ENCODE measurements at places on chromosomes 4 and X.

GRCh38 chr4:136078976-136079375 lies 1453.3 kb downstream of the PCDH18 start:
- no peaks in the 10 kb centered on the region for H3K27me3 ChIP-seq
- H3K4me1 ChIP-seq: no peaks in the 10 kb centered on the region
- no peak overlapping the region for H3K27ac ChIP-seq
- no peaks in the 10 kb centered on the region for H3K36me3 ChIP-seq
- DNase-seq: no peak

DNA sequence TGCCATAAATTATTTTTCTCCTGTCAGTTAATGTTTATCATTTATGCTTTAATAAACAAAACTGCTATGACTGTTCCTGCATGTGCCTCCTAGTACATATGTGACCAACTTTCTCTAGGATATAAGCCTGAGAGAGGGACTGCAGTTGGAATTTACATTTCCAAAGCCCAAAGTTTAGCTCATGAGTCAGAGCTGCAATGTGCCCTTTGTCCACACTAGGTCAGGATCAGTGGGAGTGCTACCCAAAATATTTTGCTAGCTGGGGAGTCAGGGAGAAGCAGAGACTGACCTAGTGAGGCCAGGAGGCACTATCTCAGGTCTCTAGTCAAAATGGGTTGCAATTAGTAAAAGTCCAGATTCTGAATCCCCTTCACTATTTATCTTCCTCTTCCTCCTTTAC lies 92.7 kb downstream of the AR start:
- no peaks in the 10 kb centered on the region for H3K36me3 ChIP-seq
- no peak for DNase-seq
- H3K4me1 ChIP-seq: no peaks in the 10 kb centered on the region
- H3K27ac ChIP-seq: no peak overlapping the region
- H3K4me3 ChIP-seq: no peak overlapping the region

DNA sequence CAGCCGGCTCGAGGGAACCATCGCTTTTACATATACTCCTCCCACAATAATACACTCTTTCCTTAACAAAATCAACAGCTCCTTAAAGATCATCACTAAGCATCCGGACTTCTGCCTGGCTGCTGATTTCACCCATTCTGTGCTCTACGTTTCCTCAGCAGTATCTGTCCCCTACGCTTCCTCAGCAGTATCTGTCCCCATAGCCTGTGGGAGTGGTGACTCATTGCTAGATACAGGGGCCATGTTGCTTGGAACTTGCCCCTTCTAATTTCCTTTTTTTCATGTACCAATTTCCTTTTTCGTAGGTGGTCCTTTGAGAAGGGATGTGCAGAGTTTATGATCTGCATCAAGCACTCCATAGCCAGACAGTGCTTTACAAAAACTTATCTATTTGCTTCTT lies 18.6 kb downstream of the MAP3K15 start:
- no peak overlapping the region for H3K27ac ChIP-seq
- no peak overlapping the region for H3K4me3 ChIP-seq
- no peaks in the 10 kb centered on the region for H3K36me3 ChIP-seq
- no peaks in the 10 kb centered on the region for H3K4me1 ChIP-seq
- no peak for DNase-seq
- peaks cover 3% of the 10 kb centered on the region for H3K27me3 ChIP-seq

DNA sequence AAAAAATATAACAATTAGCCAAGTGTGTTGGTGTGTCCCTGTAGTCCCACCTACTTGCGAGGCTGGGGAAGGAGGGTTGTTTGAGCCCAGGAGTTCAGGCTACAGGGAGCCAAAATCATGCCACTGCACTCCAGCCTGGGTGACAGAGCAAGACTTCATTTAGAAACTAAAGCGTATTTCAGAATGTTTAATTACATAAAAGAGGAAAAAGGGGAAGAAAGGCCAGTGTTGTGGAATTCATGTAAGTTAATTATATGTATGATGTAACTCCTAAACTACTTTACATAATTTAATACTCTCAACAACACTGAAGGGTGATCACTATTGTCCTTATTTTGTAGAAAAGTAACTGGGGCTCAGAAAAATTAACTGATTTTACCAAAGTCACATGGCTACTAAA lies 67.2 kb upstream of the HOPX start:
- H3K27me3 ChIP-seq: peaks cover 6% of the 10 kb centered on the region
- peaks cover 1% of the 10 kb centered on the region for H3K36me3 ChIP-seq
- peaks cover 4% of the 10 kb centered on the region for H3K4me1 ChIP-seq

DNA sequence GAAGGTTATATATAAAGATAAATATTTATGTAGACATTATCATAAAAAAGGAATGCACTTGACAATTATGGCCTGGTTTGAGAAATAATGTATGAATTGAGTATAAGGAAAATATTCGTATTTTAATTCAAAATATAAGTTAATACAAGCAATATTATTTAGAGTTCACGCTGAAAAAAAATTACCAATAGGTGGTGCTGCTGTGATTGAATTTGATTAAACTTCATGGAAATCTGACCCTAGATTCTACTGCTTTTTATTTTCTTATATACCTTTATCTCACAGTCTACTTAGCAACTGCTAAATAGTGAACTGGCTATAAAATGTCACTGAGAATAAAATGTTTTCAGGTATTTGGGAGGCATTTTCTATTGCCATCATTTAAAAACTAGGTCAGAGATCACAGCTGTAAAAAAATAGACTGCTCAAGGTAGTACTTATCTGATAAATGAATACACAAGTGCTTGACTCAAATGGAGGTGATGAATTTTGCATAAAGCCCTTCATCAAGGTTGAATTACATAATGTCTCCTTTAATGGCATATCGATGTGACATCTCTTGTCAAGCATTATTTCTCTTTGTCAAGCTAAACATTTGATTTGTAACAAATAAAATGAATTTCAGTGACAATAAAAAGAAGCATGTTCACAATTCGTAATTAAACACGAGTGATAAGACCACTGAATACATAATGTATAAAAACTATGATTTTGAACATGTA lies 1638.8 kb upstream of the PCDH7 start:
- no peak for DNase-seq
- no peaks in the 10 kb centered on the region for H3K36me3 ChIP-seq
- no peaks in the 10 kb centered on the region for H3K4me1 ChIP-seq
- H3K27me3 ChIP-seq: no peaks in the 10 kb centered on the region

- no peaks in the 10 kb centered on the region for H3K27me3 ChIP-seq
- no peak overlapping the region for H3K27ac ChIP-seq
- H3K4me1 ChIP-seq: no peaks in the 10 kb centered on the region
- no peak overlapping the region for H3K4me3 ChIP-seq
These were observed 158.4 kb upstream of the TLL1 start for GRCh38 chr4:165714650-165715049.

- H3K27ac ChIP-seq: no peak overlapping the region
- no peaks in the 10 kb centered on the region for H3K36me3 ChIP-seq
- peaks cover 4% of the 10 kb centered on the region for H3K27me3 ChIP-seq
- DNase-seq: no peak
These were observed 13.4 kb upstream of the ZCCHC18 start for GRCh38 chrX:104098919-104099318.

GRCh38 chr4:158767451-158767850 lies 1.4 kb upstream of the FNIP2 start:
- H3K36me3 ChIP-seq: peaks cover 3% of the 10 kb centered on the region
- H3K27me3 ChIP-seq: no peaks in the 10 kb centered on the region
- H3K27ac ChIP-seq: no peak overlapping the region
- H3K4me1 ChIP-seq: peaks cover 34% of the 10 kb centered on the region
- peak overlapping the region; percentile 72 for H3K4me3 ChIP-seq
- no peak for DNase-seq

DNA sequence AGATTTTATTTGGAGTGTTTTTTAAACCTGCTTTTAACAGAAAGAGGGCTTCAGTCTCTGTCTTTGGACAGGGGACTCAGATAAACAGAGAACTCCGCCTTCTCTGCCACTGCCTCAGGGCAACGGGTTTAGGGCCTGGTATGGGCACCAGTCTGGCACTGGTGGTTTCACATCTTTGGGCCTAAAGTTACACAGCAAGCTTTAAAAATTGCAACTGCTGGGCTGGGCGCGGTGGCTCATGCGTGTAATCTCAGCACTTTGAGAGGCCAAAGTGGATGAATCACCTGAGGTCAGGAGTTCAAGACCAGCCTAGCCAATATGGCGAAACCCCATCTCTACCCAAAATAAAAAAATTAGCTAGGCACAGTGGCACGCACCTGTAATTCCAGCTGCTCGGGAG lies 10.3 kb upstream of the NAT8L start:
- no peaks in the 10 kb centered on the region for H3K4me1 ChIP-seq
- no peak overlapping the region for H3K4me3 ChIP-seq
- no peak overlapping the region for H3K27ac ChIP-seq
- no peaks in the 10 kb centered on the region for H3K36me3 ChIP-seq

- H3K27ac ChIP-seq: no peak overlapping the region
- no peak overlapping the region for H3K4me3 ChIP-seq
- peaks cover 15% of the 10 kb centered on the region for H3K36me3 ChIP-seq
- DNase-seq: no peak
- H3K4me1 ChIP-seq: peaks cover 13% of the 10 kb centered on the region
These were observed 59.7 kb downstream of the NBDY start for GRCh38 chrX:56788717-56789122.

DNA sequence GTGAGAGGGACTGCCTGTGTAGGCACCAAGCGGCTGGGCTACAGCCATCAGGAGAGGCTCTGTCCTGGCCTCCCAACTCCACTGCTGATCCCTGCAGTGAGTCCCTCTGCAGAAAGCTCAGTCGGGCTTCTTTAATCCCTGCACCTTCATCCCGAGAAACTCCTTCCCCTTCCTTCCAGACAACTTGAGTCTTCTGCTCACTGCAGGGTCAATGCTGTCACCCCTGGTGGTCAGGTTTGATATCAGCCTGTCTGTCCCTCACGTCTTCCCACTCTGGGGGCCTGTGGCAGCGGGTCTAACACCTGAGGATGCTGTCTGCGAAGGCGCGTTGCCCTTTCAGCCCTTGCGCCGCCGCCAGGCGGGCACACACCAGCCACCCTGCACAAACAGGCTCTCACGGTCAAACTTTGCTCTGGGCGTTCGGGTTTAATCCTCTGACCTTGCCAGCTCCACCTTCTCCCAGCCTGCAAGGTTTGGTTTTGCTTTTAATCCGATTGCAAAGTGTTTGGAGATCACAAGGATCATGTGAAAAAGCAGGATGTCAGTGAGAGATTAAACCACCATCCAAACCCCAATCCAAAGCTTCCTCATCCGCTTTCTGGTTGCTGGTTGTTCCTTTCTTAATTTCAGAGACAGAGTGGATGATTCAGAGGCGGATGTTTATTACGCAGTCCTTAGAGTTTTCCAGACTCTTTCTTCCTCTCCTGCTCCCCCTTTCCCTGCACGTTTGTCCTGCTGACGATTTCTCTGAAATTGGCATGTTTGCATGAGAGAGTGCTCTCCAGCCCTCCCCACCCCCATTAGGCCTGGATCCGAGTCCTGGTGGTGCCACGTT lies 74.8 kb upstream of the SLC34A2 start:
- no peaks in the 10 kb centered on the region for H3K4me1 ChIP-seq
- H3K36me3 ChIP-seq: no peaks in the 10 kb centered on the region
- H3K4me3 ChIP-seq: no peak overlapping the region
- no peak overlapping the region for H3K27ac ChIP-seq

DNA sequence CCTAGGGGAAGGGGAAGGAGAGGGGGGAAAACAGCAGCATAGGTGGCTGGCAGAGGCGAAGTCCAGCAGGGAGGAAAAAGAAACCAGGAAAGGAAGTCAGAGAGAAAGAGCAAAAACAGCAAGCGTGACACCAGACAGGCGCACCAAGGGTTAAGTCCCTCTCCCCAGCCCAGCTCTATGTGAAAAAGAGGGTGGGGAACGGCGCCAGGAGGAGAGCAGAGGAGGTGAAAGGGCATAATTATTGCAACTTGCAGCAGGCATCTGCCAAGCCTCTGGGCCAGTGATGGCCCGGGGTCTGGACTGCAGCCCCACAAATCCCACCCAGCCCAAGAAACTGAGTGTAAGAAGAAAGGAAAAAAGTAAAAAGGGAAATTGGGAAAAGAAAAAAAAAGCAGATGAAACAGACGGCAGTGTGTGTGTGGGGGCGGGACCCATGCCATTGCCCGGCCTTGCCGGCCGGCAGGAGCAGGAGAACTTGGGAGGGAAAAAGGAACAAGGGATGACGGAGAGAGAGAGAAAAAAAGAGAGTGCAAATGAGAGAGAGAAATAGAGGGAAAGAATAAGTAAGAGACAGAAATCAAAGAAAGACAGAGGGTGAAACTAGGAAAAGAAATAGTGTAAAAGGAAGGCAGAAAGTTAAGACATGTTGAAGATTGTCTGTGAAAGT lies 14.1 kb upstream of the RHOXF2 start:
- H3K27me3 ChIP-seq: no peaks in the 10 kb centered on the region

All from activated naive CD4-positive, alpha-beta T cell treated with anti-CD3 and anti-CD28 coated beads, Interleukin-2, amount 10 ng/mL, durations not matched to agents 7 days and 5 days (primary cell).